Activated naive CD4-positive, alpha-beta T cell treated with anti-CD3 and anti-CD28 coated beads, Interleukin-2, amount 50 U/mL, for 72 hours (primary cell): ENCODE measurements at places on chromosomes 3 and 15. TPM values are rescaled to one million over a fixed set of nuclear protein-coding genes. Genes with fewer than 3 reads are reported as not detected.

Gene ANKRD34C
- total RNA-seq, result not detected

Gene CLSTN2
- not detected for total RNA-seq

GRCh38 chr3:143634991-143635390, 213.3 kb downstream of the SLC9A9 start:
- no peak for DNase-seq

DNA sequence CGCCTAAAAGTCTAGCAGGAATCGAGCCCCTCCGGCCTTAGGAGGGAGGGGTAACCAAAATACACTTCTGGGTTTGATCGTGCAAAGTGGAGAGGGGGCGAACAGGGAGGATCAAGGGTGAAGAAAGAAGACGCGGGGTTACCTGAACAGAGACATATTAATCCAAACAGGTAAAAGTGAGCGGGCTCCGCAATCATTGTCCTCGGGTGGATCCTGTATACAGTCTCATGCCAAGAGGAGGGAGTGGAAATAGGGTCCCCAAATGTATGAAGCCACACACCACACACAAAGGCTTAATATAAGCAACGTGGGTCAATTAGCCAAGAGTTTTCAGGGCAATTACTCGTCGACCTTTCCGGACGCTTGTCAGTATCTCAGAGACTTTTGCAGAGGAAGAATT, 749.5 kb downstream of the ROBO1 start:
- DNase-seq, result no peak

DNA sequence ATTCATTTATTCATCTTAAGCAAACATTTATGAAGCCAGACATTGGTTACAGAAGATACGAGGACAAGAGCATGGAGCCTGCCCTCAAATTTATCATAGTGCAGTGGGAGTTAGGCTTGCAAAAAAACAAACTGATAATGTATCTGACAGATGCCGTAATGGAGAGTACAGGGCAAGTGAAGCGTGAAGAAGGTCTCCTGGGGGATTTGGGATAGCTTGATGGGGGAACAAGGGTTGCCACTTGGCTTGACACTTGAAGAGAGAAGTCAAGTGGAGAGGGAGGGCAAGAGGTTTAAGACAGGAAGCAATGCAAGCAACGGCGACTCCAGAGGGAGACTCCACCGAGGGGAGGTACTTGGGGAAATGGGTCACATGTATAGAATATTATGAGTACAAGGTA, 129.3 kb downstream of the SSR3 start:
- DNase-seq, result no peak

GRCh38 chr3:158769952-158770740, 31.7 kb upstream of the MFSD1 start:
- no peak for DNase-seq
